ENCODE measurements at places on chromosomes 16 and 17.

DNA sequence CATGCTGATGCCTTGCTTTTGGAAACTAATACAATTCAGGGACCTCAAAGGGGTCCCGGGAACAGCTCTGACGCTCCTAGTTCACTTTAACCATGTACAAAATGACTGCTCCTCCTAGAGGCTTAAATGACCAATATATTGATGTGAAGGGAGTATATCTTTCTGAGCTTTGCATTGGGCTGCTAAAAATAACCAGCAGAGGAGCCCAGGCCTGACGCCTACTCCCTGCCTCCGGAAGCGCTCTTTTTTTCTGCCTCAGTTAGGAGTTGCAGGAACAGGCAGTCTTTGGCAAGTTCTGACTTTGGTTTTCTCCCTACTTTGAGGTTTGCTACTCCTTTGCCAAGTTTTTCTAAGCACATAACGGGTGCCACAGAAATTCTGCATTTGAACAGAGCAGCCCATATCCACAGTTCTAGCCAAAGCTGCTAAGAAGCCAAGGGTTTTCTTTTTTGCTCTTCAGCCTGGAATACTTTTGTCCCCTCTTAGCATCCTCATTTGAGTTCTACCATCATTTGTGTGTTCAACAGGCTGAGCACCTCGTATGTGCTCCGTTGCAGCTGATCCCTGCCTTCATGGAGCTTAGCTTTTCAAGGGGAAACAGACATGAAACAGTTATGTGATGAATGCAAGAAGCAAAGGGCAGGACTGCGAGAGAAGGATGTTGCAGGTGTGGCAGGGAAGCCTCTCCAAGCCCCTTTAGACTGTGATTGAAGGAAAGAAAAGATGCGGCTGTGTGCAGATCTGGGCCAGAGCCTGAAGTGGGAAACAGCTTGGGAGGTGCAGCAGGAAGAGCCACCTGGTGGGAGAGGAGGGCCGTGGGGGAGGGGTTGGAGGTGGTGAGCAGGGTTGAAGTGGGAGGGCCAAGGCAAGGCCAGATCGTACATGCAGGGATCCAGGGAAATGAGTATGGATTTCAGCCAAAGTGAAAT, 2.8 kb upstream of the NAGPA start:
- DNase-seq = peak; percentile 21

DNA sequence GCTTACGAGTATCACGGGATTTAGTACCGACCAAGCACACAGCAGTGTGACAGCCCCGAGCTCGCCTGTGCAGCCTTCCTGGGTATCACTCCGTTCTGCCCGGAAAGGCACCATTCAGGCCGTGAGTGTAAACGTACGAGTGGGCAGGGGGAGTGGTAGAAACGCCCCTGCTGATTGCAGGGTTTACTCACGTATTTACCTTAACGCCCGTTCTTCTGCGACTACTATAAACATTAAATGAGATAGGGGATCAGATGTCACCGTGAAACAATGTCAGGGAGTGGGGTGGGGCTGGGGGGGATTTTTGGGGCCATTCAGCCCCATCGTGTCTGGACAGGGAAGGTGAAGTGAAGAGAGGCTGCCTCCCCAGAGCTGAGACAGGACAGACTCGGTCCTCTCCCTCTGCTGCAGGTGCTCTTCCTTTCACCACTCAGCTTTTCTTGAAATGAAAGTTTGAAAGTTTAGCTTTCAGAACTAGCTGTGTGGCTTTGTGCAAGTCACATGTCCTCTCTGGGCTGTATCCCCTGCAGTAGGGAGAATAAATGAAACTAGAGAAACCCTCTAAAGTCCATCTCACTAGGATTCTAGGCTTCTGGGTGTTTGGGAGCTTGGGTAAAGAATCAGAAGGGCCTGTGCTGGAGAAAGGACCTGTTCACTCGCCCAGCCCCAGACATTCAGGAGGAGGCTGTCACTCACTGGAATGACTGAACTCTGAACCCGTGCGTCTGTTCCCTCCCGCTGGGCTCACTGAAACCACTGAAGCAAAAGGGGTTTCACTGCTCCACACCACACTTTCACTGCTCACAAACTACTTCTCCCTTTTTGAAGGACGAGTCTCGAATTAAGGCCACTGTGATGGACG, 66.7 kb downstream of the RPA1 start:
- DNase-seq = no peak

DNA sequence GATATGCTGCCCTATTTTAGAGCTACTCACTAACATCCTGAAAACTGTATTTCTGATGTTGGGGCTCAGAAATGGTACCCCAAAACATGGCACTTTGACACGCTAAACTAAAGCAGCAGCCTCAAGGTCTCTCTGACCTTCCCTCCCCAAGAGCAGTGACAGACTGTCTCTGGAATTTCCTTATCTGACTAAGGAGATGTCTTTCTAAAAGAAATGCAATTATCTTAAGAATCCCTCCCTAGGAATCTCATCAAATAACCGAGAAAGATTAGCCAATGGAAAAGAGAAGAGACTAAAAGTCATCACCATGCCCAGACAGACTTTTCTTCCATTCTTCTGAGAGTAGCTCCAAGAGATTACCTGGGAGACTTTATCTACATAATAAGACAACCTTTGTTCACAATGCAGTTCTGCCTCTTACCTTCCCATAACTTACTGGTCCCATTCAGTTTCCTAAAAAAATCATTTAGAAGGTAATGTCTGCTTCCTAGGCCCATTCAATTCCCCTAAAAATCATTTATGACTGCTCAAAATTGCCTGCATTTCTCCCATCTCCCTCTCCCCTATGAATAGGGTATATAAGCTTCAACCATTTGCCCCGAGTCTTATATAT, 123.9 kb downstream of the CPPED1 start:
- DNase-seq = no peak

DNA sequence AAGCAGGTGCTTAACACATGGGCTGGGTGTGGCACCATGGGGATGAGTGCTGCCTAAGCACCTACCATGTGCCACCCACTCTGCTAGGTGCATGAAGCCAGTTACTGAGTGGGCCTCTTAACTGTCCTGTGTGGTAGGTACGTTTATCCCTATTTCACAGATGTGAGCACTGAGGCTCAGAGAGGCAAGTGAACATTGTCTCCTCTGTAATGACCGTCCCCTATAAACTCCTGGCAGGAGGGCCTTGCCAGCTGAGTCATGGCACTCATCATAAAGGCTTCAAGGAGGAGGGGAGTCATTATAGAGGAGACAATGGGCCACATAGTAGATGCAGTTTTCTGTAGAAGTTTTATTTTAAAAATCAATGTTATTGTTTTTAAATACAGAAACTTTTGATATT, 79.1 kb downstream of the RAB11FIP4 start:
- DNase-seq = no peak

DNA sequence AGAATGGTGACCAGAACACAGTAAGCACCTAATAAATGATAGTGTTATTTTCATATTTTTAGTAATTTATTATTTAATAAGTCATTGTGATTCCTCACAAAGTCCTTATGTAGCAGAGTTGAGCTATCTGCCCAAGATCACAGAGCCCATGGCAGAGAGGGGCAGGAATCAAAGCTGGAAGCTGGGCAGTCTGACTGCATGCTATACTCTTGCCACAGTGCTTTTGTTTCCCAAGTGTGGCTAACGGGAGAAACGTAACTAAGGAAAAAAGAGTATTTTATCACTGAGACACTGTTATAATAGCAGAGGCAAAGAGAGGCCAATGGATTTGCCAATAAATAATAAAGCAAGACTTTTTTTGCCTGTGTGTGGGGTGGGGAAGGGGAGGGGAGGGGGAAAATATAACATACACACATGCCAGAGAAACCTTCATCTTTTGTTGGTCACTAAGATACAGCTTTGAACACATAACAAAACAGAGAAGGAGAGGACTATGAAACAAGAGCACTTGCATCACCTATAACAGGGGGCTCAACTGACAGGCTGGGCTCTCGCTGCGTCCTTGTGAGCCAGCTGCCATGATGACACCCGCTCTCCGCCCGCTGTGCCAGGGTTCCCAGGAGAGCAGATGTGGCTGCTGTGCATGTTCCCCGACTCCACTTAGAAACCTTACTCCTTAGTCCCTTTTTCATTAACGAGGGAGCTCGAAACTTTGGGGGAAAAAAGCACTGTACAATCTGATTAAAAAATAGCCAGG, 10.1 kb downstream of the CSNK2A2 start:
- DNase-seq = no peak

- no peak for DNase-seq
These were observed 31.9 kb upstream of the ANKFN1 start for GRCh38 chr17:56121191-56122051.

GRCh38 chr17:65753348-65753747, 191.9 kb upstream of the AXIN2 start:
- DNase-seq = no peak

DNA sequence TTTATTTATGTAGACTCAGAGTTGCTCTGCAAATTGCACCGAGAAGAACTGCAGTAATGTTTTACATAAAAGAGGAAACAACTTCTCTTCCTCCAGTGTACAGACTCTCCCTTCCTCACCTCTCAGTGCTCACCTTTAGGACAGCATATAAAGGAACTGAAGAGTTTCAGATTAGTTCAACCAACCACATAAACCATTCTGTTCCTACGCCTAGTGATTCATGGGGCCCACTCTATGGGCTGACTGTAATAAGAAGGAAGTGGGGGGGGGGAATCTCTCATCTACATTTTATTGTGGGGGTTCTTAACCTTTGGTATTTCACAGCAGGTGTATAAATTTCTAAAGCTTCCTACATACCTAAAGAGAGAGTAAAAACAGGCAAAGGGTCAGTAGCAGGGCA, 18.3 kb downstream of the ZSWIM7 start:
- DNase-seq = peak; percentile 33

GRCh38 chr16:85898521-85899442, at the start of gene IRF8:
Gene IRF8 (plus strand): TSS chr16:85899162. CDS start chr16:85903016, 3,854 bp downstream.
- peak; percentile 66 for DNase-seq

GRCh38 chr16:2056077-2056476, 8.3 kb downstream of the TSC2 start:
- no peak for DNase-seq

GRCh38 chr16:70253291-70254106, 1.8 kb upstream of the EXOSC6 start:
- DNase-seq = no peak

DNA sequence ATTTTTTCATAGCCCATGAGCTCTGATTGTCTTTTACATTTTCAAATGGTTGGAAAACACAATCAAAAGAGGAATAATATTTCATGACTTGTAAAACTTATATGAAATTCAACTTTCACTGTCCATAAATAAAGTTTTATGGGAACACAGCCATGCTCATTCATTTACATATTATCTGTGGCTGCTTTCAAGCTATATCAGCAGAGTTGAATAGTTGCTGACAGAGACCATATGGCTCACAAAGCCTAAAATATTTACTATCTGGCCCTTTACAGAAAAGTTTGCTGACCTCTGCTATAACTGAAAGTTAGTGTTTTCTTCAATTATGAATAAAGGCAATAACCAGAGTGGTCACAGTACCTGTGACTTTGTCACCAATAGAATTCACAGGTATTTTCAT, 128.2 kb upstream of the GNAO1 start:
- DNase-seq = no peak

- DNase-seq = no peak
These were observed 392.3 kb downstream of the SLC39A11 start for GRCh38 chr17:72700226-72700625.

DNA sequence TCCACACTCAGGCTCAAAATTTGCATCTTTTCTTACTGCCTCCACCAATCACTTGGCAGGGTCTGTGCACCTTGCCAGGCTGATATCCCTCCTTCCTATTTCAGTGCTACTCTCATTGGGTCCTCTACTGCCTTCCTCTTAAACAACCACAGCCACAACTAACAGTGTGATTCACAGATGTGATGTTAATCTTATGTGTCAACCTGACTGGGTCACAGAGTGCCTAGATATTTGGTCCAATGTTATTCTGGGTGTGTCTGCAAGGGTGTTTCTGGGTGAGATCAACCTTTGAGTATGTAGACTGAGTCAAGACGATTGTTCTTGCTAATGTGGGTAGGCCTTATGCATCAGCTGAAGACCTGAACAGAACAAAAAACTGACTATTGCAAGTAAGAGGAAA, 51.3 kb upstream of the IRX6 start:
- DNase-seq = no peak

- DNase-seq = peak; percentile 90
These were observed 300.6 kb downstream of the SOX9 start for GRCh38 chr17:72421128-72422092.

DNA sequence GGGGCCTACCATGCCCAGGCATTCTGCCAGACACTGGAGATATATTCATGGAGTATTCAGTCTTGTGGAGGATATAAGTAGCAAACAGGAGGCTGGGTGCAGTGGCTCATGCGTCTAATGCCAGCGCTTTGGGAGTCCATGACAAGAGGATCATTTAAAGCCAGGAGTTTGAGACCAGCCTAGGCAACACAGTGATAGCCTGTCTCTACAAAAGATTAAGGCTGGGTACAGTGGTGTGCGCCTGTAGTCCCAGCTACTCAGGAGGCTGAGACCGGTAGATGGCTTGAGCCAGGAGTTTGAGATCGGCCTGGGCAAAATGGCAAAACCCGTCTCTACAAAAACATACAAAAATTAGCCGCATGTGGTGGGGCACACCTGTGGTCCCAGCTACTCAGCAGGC, 37.7 kb upstream of the CDH3 start:
- DNase-seq = no peak

DNA sequence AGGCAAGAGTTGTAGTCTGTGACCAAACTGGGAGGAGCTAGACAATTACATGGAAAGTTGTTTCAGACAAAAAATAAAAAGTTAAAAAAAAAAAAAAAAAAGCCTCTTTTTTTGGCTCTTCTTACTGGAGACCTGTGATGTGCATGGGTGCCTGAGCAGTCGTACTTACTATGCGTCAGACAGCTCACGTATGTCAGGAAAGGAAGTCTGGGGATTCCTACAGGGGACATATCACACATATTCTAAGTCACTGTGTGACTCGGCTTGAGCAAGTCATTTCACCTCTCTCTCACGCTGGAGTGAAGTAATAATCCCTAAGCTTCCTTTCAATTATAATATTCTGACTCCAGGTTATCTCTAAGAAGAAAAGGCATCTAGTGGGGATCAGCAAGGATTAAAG, 6.0 kb downstream of the SLFN14 start:
- no peak for DNase-seq

GRCh38 chr16:71473891-71474290, 11.8 kb upstream of the ZNF23 start:
- no peak for DNase-seq

GRCh38 chr17:44828919-44829522, 1.1 kb downstream of the GJC1 start:
- no peak for DNase-seq

DNA sequence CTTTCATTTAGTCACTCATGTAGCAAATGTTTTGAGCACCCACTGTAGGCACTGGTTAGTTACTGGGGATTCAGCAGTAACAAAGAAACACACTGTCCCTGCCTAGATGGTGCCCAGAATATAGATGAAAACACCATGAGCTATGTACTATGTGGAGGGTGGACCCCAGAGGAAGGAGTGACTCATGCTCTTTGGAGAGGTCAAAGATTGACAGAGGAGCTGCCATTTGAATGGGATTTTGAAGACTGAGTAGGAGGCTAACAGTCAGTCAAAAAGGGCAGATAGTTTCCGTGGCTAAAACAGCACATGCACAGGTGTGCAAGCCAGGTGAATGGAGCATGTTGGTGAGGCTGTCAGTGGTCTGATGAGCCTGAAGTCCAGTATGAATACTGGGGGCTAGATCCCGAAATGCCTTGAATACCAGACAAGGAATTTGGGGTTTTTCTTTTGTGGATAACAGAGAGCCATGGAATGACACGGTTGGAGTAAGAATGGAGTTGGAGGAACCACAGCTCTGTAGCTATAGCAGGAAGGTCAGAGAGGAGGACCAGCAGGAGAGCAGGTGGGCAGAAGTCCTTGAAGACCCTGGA, 6.1 kb downstream of the IL21R start:
- DNase-seq = no peak

- no peak for DNase-seq
These were observed 843.7 kb downstream of the CDH11 start for GRCh38 chr16:64278196-64278595.

All from large intestine (tissue), 12 donors.